ACHN (cell line): ENCODE measurements at places on chromosomes 1 and 21.

DNA sequence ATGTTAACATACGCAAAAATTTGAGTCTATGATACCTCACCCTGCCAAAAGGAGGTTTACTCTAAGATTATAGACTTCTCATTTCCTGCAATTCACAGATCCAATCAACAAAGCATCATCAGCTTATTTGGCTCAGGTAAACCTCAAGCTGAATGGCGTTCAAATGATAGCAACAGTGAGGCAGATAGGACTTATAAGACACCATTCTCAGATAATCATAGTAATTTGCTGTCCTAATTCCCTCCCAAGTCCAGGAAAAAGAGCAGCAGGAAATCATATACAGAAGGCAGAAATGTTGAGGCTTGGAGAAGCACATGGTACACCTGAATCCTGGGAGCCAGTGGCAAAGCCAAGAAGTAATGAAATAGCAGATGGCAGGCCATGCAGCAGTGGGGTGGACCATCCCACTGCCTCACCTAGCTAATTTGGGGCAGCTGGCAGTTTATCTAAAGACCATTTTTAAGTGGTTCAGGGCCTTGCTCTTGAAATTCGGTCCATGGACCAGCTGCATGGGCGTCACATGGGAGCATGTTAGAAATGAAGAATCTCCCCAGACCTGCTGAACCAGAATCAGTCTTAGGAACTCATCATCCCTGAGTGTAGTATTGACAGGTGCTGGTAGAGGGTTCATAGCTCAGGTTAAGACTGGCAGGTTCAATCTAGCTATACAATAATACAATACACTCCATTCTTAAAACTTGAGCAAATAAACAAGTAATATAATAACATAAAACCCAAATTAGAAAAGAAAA, 57.7 kb downstream of the ASTN1 start:
- DNase-seq: no peak

- DNase-seq: no peak
These were observed 300.4 kb downstream of the PTPRC start for GRCh38 chr1:198939286-198939685.

DNA sequence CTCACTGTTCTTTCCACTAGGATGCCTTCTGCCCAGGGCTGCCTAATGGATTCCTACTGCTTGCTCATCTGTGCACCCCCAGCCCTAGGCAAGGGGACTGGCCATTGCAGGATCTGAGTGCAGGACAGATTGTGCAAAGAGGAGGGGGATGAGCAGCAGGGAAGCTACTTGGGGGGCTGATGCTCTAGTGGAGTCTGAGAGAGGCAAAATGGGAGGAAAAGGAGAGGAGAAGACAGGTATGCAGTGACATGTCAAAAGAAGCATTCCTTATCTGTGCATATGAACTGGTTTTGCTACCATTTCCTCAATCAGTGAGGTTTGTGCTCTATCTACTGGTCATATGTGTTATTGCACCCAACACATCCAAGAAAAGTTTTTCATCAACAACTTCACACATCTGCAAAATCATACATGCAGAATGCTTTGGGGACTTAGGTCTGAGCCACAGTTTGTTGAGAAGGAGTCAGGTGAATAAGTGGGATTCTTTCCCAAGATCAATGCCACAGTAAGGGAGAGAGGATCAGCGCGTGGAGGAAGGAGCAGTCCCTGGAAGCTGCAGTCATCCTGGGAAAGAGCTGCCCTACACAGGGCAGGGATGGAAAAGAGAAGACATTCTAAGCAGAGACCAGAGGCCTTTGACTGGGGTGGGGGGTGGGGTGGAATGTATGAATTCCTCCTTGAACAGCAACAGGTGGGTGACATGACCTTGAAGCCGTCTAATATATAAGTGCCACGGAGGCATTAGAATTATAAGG, 14.4 kb downstream of the SLC5A9 start:
- peak; percentile 37 for DNase-seq

DNA sequence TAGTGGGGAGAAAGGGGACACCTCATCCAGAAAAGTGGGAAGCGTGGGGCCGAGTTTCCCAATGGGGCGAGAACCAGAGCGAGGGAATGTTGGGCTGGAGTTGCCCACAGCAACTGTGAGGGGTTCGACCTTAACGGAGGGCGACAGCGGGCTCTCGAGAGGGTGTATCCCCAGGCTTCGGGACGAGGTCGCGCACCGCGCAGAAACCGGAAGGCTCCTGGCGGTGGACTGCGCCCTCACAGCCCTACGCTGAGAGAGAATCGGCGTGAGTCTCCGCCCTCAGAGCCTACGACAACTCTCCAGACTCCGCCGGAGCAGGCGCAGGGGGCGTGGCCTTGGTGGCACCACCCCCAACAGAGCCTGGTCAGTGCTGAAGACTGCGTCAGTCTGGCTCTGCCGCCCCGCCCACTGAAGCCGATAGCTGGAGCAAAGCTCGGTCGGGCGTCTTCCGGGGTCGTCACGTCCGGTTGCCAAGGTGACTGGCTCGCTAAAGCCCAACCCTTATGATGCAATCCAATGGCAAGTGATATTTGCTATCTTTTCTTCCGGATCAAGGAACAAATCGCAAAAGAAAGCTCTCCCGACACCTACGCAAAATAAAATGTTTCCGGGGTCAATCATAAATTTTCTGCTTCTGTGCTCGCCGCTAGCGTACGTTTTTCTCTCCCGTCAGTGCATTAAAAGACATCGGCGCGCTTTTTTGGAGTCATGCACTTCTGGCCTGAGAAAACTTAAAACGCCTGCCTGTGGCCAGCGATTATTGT, at the start of gene LRIF1:
LRIF1 (minus strand) TSS at position 232 of the 764 bp plus-strand sequence. CDS start 234 bp downstream, outside the sequence.
- DNase-seq: peak; percentile 99

GRCh38 chr1:14656384-14656937, 58.0 kb downstream of the KAZN start:
- no peak for DNase-seq

GRCh38 chr1:1054971-1055370, 19.1 kb downstream of the RNF223 start:
- DNase-seq: no peak

DNA sequence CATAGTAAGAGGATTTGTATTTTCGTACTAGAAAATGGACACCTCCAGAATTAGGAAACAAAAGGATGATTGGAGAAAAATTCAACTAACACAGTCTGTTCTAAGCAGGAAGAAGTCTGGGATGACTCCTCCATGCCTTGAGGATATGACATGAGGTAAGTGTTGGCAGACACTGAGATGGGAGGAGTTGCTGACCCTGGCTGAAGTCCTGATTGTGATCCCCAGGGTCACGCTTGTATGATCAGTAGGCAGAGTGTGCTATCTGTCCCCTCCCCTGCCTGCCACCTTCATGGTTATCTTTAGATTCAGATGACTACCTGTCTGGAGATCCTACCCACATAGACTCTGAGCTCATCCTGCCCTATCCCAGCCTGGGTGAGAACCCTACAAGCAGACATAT, 249.1 kb downstream of the C1orf94 start:
- no peak for DNase-seq
